Activated T-cell treated with anti-CD3 and anti-CD28 coated beads for 48 hours (primary cell): ENCODE measurements at places on chromosomes 3 and 15.

- DNase-seq = no peak
Observed at GRCh38 chr15:76155731-76156130, 95.9 kb downstream of the TMEM266 start.

DNA sequence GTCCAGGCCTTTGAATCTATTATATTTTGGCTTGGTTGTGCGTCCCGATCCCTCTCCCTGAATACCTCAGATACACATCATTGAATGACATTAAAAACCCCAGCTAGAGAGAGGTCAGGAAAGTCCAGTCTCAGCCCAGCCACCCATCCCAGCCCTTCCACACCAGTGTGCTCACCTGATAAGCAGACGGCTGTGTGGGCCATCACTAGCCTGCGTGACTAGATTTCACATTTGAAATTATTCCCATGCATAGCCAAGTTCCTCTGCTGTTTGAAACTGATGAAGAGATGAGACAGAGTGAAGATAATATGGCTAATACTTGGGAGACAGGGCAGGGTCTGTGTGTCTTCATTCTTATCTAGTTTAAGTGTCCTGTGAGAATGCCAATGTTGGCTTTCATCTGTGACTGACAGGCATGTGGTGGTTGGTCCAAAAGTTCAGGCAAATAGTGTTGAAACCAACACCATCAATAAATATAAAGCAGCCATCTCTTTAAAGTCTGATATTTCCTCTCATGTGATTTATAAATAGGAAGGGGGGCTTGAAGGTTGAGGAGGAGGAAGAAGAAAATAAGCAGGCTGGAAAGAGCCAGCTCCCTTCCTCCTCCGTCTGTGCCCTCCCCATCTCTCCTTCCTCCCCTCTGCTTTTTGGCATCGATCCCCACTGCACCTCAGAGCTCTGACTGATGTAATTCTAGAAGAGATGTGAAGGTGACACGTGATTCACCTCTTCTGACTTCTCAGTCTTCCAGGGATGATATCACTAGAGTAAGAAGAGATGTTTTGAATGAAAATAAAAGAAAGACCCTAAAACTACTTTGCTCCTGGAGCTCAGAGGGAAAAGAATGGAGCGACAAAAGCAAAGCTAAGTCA, 5.1 kb downstream of the FAM43A start:
- no peak for DNase-seq

- no peak for DNase-seq
Observed at GRCh38 chr15:31537770-31538592, 211.3 kb downstream of the KLF13 start.

GRCh38 chr15:96733721-96734120, 403.2 kb downstream of the NR2F2 start:
- DNase-seq = no peak
